ENCODE measurements at places on chromosomes 3 and 15.

- no peak for DNase-seq
These were observed 418.2 kb upstream of the NR2F2 start for GRCh38 chr15:95912280-95912625.

GRCh38 chr3:177197727-177198460, 612 bp upstream of the TBL1XR1 start:
- no peak for DNase-seq

DNA sequence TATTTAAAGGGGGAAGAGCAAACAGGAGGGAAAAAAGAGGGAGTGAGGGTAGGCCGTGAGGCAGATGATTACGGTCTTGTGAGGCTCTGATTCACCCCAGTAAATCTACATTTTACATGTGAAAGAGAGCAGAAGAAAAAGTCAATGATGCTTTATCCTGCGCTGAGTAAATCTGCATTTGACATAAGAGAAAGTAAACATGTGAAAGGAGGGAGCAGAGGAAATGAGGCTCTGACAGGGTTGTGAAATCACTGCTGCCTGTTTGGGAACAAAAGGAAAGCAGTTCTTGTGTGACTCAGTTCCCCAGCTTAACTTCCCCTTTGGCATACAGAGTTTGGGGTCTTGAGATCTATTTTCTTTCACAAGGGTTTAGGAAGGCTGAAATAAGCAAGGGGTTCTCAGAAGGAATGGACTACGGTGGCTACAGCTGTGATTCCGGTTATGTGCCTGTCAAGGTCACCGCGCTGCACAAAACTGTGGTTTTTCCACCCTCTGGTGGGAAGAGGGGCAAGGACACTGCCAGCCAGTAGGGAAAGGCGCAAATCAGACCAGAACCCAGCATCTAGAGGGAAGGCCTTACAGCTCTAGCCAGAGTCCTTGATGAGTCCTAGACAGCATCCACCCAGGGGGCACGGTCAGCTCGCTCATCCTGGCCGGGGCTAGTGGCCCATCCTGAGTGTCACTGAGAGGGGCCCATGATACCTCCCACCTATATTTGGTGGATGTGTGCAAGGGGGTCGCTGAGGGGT, 18.9 kb upstream of the HCN4 start:
- DNase-seq: no peak

DNA sequence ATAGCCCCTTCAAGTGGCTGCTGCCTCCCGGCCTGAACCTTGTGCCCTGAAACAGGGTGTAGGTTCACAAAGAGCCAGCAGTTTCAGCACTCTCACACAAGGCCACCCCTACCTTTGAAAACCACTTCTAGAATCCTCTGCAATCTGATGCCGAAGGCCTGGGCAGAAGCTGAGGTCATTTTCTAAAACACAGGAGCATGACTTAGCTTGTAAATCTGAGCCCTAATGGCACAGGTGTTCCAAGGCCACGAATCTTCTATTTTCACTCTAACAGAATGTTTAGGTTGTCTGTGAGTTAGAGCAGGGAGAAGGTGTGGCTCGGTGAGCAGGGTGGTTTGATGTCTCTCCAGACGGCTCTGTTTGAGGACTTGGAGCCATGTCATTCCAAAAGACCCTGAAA, 62.3 kb downstream of the SYNM start:
- no peak for DNase-seq

- no peak for DNase-seq
These were observed 564 bp downstream of the IL16 start for GRCh38 chr15:81197255-81197630.
